CD14-positive monocyte (primary cell): ENCODE measurements at places on chromosomes 4 and X. TPM values are rescaled to one million over a fixed set of nuclear protein-coding genes. Genes with fewer than 3 reads are reported as not detected.

TMSB15B gene
- 0.25 and 1.1 TPM in 2 replicates for polyA plus RNA-seq

UGT2B10 gene
- polyA plus RNA-seq: not detected in 2 replicates

COX7B2 gene
- polyA plus RNA-seq: not detected

GRCh38 chr4:111717921-111718320 lies 427.3 kb upstream of the FAM241A start:
- H3K27ac ChIP-seq: no peak overlapping the region
- no peak overlapping the region for H3K4me3 ChIP-seq
- H3K4me1 ChIP-seq: no peaks in the 10 kb centered on the region
- H3K27me3 ChIP-seq: no peaks in the 10 kb centered on the region
- DNase-seq: no peak

DNA sequence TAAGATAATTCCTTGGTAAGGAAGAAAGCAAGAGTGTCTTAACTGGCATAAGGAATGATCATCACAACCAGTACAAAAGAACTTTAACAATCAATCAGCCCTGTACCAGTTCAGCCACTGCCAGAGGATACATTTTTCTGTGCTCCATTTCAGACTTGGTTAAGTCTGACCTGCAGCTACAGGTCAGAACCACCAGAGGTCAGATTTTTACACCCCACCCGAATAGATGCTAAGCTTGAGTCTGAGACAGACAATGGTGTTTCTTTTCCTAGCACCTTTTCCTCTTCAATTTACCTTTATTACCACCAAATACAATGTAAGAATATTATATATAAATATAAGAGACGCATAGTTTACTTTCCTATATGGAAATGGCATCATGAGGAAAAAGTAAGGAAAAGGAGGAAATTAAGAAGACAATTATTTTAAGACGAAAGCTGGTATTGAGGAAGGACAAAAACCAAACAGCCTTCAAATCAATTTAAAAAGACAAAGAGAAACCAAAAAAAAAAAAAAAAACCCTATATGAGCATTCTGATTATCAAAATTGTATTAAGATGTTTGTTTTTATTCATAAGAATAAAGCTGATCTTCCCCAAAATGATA lies 215.3 kb upstream of the TTC29 start:
- no peaks in the 10 kb centered on the region for H3K36me3 ChIP-seq
- H3K4me3 ChIP-seq: no peak overlapping the region
- H3K27ac ChIP-seq: no peak overlapping the region
- H3K4me1 ChIP-seq: no peaks in the 10 kb centered on the region
- peaks cover 10% of the 10 kb centered on the region for H3K27me3 ChIP-seq

GRCh38 chr4:1062419-1062818 lies 50.9 kb downstream of the RNF212 start:
- H3K4me3 ChIP-seq: no peak overlapping the region
- H3K36me3 ChIP-seq: no peaks in the 10 kb centered on the region
- H3K27ac ChIP-seq: no peak overlapping the region
- H3K4me1 ChIP-seq: no peaks in the 10 kb centered on the region
- DNase-seq: no peak
- no peaks in the 10 kb centered on the region for H3K27me3 ChIP-seq

DNA sequence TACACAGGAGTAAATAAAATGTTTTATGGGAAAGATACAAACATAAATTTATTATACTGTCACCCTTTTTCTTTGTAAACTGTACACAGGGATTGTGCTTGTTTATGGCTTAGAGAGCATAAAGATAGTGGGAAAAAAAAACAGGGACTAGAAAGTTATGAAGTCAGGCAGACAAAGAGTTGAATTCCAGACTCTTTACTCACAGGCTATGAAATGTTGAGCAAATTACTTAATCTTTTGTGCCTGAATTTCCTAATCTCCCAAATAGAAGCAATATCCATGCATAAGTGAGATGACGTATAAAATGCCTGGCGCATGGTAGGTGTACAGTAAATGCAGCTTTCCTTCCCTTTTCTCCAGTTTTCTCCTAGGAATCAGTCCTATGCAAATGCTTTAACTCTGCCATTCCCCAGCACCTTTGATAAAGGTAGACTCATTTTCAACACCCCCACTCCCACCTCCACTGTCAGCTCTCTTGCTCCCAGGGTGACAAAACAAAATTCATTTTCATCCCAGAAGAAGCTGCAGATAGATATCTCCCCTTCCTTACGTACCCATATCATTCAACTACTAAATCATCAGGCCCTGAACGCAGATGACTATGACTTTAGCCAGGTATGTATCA lies 44.5 kb upstream of the BTC start:
- H3K4me3 ChIP-seq: no peak overlapping the region
- H3K27me3 ChIP-seq: no peaks in the 10 kb centered on the region
- no peak for DNase-seq
- H3K4me1 ChIP-seq: no peaks in the 10 kb centered on the region
